ENCODE measurements at places on chromosomes 12 and 14.

DNA sequence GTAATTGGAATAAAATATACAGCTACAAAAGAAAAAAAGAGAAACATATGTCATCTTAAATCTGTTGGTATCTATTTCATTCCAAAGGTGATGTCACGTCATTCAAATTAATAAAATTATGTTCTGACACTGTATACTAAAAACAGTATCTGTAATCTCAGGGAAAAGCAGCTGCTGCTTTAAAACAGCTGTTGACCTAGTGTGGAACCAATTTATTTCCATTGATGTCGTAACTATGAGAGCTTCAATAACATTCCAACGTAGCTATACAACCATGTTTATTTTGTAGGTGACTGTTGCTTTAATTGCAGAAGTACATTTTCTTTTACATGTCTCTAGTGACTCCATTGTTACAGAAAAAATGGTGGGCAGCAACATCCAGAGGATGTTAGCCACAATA, 571.7 kb downstream of the RPS29 start:
- no peak for DNase-seq

DNA sequence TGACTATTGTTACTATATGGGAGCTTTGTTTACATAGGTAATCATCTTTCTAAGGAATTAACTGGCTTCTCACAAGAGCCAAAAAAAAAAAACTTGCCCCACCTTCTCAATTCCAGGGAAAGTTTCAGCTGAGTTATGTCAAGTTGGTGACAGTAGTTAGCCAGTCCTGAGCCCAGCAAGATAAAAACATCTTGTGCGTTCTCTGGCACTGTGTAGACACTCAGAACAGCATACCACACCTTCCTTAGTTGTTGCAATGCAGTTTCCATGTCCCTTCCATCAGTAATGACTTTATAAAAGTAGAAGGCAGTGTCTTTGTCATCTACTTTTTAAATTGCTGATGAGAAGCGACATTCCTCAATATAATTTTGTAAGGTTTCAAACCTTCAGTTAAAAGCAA, 50.2 kb downstream of the PTPN21 start:
- DNase-seq: no peak

GRCh38 chr12:102509123-102509626, 28.8 kb upstream of the IGF1 start:
- DNase-seq: no peak

DNA sequence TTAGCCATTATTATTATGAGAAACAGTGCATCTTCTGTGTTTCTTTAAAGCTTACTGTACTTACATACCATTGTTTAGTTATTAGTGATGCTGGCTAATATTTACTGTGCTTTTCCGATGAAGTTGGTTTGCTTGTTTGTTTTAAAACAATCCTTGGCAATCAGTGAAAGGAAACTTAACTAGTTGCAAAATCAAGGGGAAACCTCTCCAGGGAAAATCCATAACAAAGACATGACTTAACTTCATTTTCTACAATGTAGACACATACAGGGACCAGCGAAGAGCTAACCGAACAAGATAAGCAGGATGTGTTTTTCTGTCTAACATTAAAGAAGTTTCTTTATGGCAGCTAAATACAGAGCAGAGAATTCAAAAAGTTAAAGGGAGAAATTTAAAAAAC, 102.5 kb upstream of the PARP11 start:
- no peak for DNase-seq

GRCh38 chr14:77306851-77307496, 13.7 kb downstream of the POMT2 start:
- no peak for DNase-seq

DNA sequence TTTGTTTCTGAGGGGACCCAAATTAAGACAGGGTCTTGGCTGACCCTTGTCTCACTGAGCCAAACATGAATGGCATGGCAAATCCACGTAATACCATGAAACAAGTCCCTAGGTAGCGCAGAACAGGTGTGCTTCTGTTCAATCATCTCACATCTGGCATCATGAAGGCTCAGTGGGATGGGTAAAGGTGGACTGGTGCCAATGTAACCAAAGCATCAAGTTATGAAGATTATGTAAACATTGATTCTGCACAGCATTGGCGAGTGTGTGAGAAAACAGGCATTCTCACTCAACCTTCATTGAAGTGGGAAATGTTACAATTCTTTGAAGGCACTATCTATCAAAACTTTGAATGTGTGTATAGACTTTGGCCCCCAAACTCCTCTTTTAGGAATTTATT, 41.9 kb downstream of the PTGER2 start:
- no peak for DNase-seq

GRCh38 chr12:1993871-1994371, 10.3 kb downstream of the DCP1B start:
- DNase-seq: no peak

GRCh38 chr12:106303202-106303820, 778 bp downstream of the TCP11L2 start:
- DNase-seq: no peak

- no peak for DNase-seq
Measured at GRCh38 chr12:21379218-21379617, 6.5 kb downstream of the IAPP start.

- no peak for DNase-seq
Measured at GRCh38 chr12:22408610-22409376, 74.3 kb upstream of the ST8SIA1 start.

GRCh38 chr12:106096376-106096775, 42.4 kb downstream of the NUAK1 start:
- DNase-seq: no peak

- DNase-seq: no peak
Measured at GRCh38 chr14:102659797-102660196, 67.3 kb downstream of the RCOR1 start.

GRCh38 chr12:46628176-46628575, 197.6 kb downstream of the SLC38A4 start:
- DNase-seq: no peak

- DNase-seq: no peak
Measured at GRCh38 chr14:29926701-29927375, 809 bp downstream of the PRKD1 start.

Measured in NCI-H2107 (cell line).